ENCODE measurements at places on chromosomes 16 and 17. TPM values are rescaled to one million over a fixed set of nuclear protein-coding genes. Genes with fewer than 3 reads are reported as not detected.

DNA sequence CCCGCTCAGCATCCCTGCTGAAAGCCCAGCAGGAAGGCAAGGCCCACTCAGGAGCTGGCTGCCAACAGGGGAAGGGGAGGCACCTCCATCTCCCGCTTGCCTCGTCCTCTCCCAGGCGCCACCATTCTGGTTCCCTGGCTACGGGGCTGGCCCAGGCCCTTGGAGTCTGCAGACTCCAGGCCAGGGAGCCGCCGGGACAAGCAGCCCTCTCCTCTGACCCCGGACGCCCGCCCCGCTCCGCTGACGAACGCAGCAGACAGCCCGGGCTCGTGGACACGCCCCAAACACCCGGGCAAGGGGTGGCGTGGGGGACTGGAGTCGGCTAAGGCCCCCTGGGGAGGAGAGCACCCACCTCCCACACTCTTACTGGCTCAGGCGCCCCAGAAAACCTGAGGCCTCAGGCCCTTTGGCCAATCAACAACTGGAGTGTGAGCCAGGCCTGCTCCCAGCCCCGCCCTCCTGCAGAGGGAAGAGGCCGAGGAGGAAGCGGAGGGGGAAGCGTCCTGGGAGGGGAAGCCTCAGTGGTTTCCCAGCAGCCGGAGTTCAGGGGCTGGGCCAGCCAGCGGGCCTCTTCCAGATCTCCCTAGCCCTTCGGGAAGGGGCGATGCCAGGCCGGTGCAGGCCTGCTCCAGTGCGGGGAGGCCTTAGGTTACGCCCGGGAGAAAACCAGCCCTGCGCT is 4.2 kb downstream of the MNT start:
- peak; percentile 98 for DNase-seq

DNA sequence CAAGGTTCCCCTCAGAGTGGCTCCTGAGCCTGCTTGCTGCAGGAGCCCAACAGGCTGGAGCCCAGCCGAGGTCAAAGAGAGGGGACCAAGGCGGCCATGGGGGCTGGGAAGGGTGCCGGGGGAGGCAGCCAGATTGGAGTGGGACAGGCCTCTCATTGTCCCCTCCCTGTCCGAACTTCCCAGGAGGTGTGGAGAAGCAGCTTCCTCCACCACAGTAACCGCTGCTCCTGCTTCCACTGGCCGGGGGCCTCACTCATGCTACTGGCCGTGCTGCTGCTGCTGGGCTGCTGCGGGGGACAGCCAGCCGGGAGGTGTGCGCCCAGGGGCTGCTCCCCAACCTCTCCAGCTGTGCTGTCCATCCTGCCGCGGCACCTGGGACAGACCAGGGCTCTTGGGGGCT is 29.3 kb downstream of the TMEM94 start:
- peak; percentile 68 for DNase-seq

DNA sequence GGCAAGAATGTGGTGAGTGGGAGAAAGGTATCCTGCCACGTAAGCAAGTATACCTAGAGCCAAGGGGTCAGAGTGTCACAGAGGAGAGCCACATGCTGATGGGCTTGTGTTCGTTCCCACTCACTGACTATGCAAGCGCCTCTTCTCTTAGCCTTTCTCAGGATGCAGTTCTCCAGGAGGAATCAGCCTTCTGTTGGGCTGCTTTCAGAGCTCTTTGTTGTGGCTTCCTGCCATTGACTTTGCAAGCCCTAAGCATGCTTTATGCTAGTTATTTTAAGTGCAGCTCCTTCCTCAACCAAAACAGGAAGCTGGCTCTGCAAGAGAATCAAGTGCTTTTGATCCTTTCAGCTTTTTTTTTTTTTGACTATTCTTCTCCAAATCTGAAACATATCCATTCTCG is 66.6 kb downstream of the SIAH1 start:
- no peak for DNase-seq

DNA sequence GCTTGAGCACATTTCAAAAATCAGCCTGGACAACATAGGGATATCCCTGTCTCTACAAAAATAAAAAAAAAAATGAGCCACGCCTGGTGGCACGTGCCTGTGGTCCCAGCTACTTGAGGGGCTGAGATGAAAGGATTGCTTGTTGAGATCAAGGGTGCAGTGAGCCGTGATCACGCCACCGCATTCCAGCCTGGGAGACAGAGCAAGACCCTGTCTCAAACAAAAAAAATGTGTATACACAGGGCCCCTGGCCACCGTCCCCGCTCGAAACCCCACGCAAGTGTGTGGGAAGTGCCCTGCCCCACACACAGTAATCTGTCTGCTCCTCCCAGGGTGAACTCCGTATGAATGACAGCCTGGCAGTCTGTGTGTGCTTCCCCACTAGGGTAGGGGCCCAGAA is 93.0 kb upstream of the RPL38 start:
- DNase-seq = no peak

DNA sequence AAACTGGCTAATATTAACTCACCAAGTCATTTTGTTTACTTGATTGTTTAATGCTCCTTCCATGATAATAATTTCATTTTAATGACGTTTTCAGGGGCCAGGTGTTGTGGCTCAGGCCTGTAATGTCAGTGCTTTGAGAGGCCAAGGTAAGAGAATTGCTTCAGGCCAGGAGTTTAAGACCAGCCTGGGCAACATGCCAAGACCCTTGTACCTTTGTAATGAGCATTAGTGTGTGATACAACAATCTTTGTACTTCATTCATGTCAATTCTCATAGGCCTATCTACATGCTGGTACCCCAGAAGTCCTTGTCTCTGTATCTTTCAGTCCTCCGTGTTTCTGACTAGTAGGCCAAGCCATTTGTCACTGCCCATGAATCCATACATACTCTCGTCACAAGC is 296.9 kb downstream of the ZFHX3 start:
- DNase-seq = no peak

GRCh38 chr17:36030956-36031355 is 13.2 kb upstream of the CCL23 start:
- no peak for DNase-seq

GRCh38 chr17:57106836-57107497 is 21.9 kb downstream of the AKAP1 start:
- DNase-seq = no peak

DNA sequence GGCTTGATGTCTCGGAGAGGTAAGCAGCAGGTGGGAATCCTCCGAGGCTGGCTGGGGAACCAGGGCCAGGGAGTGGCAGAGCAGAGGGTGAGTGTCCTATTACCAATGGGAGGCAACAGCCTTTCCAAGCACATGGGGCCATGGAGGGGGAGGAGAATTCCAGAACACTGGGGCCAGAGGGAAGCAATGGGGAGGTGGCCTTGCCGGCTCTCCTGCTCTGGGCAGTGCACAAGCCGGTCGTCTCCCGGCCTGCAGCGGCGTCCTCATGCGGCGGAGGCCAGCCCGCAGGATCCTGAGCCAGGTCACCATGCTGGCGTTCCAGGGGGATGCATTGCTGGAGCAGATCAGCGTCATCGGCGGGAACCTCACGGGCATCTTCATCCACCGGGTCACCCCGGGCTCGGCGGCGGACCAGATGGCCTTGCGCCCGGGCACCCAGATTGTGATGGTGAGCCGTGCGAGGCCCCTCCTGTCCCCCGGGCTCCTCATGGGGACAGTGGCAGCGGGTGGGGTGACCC is 21.9 kb downstream of the SGSH start:
- no peak for DNase-seq

DNA sequence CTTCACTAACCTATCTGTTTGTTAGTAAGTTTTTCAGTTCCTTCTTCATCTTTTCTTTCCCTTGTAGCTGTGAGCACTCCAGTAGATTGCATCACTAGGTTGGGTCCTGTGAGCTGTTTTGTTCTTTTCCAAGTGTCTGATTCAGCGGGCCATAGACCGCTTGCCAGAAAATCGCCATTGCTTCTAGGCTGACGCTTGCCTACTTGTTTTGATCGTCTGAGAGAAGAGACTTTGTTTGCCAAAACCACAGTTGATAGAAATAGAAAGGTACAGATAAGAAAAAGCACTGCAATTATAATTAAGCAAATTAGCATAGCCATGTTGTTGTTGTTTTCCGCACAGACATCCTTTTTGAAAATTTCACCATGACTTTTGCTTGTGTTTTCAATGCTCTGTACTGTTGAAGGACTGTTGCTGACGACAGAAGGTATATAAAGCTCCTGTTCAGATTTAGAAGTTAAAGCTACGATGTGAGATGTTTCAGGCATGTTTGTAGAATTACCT is 3.1 kb downstream of the EVI2A start:
- DNase-seq = peak; percentile 68

- no peak for DNase-seq
Measured at GRCh38 chr17:79223953-79224352, 149.3 kb downstream of the ENGASE start.

Gene PITPNM3
- total RNA-seq = 0.46 TPM

Gene WFDC1
- total RNA-seq = 1.5 TPM

All from Right ventricle myocardium inferior (tissue), 1 donor.